ENCODE measurements at places on chromosomes 3 and 15. TPM values are rescaled to one million over a fixed set of nuclear protein-coding genes. Genes with fewer than 3 reads are reported as not detected.

MYO5C gene
- total RNA-seq: 87.7 TPM

ITIH3 gene
- 13.5 TPM for total RNA-seq

SPATA12 gene
- total RNA-seq: not detected

KLF15 gene
- total RNA-seq: 36.3 TPM

SLC38A3 gene
- total RNA-seq: 0.17 TPM

PLA2G4D gene
- total RNA-seq: not detected

PLA2G4E gene
- total RNA-seq: not detected

HRH1 gene
- 2.9 TPM for total RNA-seq

PP2D1 gene
- not detected for total RNA-seq

Data from upper lobe of left lung (tissue), 6 donors.